ENCODE measurements at places on chromosomes 6 and 20.

GRCh38 chr20:40572251-40572650 lies 116.8 kb downstream of the MAFB start:
- H3K27me3 ChIP-seq, result no peaks in the 10 kb centered on the region
- no peaks in the 10 kb centered on the region for H3K36me3 ChIP-seq
- no peak overlapping the region for H3K4me3 ChIP-seq

DNA sequence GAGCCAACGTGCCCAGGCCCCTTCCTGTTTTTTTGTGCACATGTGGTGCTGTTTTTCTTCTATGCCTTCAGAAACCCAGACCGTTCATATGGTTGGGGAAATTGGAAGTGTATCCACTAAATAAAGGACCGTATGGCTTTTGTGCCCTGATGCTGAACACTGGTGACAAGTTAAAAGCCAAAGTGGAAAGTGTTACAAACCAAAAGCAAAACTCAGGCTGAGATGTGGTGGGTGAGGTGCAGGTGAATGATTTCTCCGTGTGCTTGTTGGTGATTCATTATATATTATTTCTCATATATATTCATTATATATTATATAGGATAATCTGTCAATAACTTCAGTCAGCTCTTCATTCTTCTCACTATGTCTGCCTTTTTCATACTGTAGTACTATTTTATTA lies 148.6 kb downstream of the SOBP start:
- H3K4me3 ChIP-seq, result no peak overlapping the region
- DNase-seq, result no peak

GRCh38 chr20:36873498-36874189 lies 2.3 kb upstream of the TLDC2 start:
- H3K27me3 ChIP-seq, result no peaks in the 10 kb centered on the region
- H3K4me3 ChIP-seq, result no peak overlapping the region
- DNase-seq, result no peak
- no peak overlapping the region for H3K27ac ChIP-seq

DNA sequence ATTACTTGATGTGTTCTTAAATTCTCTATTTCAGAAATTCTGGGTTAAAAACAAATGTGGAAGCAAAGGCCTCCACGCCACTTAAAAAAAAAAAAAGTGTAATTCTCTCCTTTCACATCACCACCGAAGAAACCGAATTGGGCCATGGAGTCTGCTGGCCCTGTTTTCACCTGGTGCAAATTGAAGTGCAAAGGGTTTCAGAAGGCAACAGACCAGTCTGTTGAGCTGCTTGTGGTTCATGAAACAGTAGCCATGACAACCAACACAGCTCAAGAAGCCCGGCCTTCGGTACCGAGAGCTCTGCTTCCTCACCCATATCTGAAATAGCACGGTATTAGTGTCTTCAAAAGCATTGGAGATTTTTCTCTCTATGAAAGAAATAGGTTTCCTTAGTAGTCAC lies 63.1 kb downstream of the GMPR start:
- no peak overlapping the region for H3K4me3 ChIP-seq
- no peak for DNase-seq
- H3K27ac ChIP-seq, result no peak overlapping the region
- H3K4me1 ChIP-seq, result no peaks in the 10 kb centered on the region
- no peaks in the 10 kb centered on the region for H3K27me3 ChIP-seq

Data from CD4-positive, alpha-beta T cell (primary cell).